ENCODE measurements at places on chromosomes 1 and 21.

- no peak for DNase-seq
Measured at GRCh38 chr1:27686223-27686990, 14.4 kb upstream of the IFI6 start.

- DNase-seq, result no peak
Measured at GRCh38 chr1:34125721-34126380, 39.2 kb downstream of the CSMD2 start.

GRCh38 chr1:218350035-218350525 is 4.9 kb downstream of the TGFB2 start:
- no peak for DNase-seq

DNA sequence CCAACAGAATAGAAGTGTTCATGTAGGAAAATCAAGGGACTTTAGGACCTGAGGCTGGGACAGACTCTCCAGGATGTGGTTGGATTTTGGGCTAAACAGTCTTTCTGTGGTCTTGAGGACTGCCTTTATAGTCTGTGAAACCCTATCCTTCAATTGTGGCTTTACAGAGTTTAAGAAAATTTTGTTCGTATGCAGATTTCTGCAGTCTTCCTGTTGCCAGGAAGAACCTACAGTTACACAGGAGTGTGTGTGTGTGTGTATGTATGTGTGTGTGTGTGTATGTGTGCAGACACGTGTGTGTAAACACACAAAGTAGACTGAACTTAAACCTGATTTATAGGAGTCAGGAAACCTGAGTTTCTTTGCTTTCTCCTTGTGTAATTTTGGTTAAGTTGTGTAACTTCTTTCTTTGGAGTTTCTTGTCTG is 22.8 kb downstream of the NEK7 start:
- peak; percentile 54 for DNase-seq

- no peak for DNase-seq
Measured at GRCh38 chr1:2882966-2883696, 81.6 kb upstream of the TTC34 start.

DNA sequence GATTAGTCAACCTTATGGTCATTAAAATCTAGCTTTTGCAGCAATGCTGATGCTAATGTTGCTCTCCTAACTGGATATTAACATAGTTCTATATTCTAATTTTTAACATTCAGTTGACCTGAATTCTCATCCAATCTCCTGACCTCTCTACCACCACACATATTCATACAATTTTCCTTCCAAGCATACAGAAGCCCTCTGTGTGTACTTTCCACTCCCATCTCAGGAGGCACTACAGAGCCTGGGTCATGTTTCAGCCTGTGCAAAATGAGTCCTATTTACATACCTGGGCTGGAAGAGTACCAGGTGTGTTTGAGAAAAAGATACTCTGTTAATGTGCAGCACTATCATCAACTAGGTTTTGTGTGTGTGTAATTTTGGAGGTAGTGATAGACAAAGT is 486.3 kb downstream of the NEGR1 start:
- no peak for DNase-seq

DNA sequence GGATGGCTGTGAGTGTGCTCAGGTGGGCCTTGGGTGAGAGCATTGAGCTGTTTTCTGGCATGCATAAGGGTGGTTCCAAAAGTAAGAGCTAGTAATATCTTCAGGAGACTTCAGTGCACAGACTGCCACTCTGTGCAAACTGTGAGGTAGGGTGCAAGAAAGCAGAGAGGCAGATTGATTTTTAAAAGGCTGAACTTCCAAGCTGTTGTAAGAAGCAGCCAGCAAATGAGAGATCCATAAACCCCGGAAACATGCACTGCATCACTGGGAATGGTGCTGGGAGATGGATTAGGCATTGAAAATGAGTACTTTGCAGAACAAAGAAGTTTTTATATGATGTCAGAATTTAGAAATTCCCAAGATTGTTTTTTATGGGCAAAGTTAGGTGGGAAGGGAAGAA is 255.4 kb downstream of the TNR start:
- DNase-seq, result no peak

- DNase-seq, result no peak
Measured at GRCh38 chr1:19562847-19563246, 77.5 kb upstream of the CAPZB start.

- DNase-seq, result no peak
Measured at GRCh38 chr1:43293896-43294760, 6.7 kb upstream of the TIE1 start.

DNA sequence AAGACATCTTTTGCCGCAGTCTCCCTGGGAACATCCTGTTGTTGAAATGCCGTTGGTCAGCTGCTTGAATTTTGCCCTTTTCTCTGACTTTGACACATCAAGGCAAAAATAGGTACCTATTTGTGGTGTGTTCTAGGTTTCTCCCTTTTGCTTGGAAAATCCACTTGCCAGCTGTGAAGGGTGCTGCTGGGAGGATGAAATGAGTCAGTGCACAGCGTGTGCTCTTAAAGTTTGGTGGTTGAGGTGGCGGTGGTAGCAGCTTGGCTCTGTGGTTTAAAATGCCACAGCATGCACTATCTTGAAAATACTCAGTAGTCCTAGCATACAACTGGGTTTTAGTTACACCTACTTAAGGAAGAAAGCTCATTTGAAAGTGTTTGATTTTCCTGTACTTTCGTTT is 183.8 kb downstream of the DHRS3 start:
- DNase-seq, result no peak

- DNase-seq, result no peak
Measured at GRCh38 chr1:10104834-10105233, 72.1 kb downstream of the UBE4B start.

DNA sequence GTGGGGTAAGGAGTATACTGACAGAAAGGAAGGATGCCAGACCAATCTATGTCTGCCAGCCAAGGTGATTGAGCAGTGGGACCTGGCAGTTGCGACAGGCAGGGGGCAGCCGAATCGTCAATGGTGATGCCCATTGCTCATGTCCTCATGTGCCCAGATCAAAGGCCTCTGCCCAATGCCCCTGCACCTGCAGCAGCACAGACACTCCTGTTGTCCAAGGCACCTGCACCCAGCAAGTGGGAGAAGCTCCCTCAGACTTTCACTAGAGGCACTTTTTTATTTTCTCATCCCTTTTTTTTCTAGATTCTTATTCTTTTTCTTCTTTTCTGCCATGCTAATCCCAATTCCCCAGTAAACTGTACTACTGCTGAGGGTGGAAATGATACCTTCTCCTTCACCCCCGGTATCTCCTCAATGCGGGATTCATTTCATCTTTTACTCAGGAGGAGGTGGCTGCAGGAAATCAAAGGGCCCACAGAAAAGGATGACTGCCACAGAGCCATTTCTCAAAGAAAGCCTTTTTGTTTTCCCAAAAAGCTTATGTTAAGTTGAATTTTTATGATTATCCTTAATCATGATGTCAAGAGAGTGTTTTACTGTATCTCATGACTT is 332.0 kb downstream of the PAPPA2 start:
- DNase-seq, result no peak

DNA sequence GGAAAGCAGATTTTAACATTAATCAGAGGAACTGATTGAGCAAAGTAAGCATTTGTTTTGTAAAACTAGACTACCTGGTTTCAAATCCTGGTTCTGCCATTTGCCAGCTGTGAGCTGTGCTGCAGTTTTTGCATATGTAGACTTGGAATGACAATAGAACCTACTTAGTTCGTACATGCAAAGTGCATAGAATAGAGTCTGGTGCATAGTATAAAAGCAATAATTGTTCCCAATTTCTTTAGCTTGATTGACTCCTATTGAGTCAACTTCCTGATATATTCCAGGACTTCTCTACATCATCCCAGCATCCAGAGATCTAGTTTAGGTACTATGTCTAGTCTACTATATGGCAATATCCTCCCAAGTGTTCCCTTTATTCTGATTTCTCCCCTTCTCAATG is 144.4 kb upstream of the FGGY start:
- DNase-seq, result no peak

DNA sequence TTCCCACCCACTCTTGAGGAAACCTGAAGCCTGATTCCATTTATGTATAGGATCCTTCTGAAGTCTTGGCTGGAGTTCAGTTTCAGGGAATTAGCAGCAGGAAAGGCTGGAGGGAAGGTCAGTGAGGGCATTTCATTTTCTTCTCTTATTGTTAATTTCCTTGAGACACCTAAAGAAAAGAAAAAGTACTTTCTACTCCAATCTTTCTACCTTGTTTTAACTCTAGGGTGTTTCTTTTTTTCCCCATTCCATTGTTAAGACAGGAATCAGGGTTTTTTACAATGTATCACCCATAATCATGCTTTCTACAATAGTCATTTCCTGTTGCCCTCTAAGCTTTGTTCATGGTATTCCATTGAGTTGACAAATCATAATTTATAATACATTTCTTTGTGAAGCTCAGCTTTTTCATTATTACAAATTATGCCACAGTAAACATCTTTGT is 27.4 kb downstream of the SNRPE start:
- no peak for DNase-seq

GRCh38 chr1:151547119-151547899 is 7.2 kb downstream of the TUFT1 start:
- DNase-seq, result no peak

GRCh38 chr21:46182548-46183336 is 1.5 kb downstream of the SPATC1L start:
- no peak for DNase-seq

- DNase-seq, result no peak
Measured at GRCh38 chr1:24558902-24559791, 3.3 kb downstream of the NCMAP start.

GRCh38 chr1:222167111-222167510 is 380.8 kb downstream of the HHIPL2 start:
- DNase-seq, result no peak

DNA sequence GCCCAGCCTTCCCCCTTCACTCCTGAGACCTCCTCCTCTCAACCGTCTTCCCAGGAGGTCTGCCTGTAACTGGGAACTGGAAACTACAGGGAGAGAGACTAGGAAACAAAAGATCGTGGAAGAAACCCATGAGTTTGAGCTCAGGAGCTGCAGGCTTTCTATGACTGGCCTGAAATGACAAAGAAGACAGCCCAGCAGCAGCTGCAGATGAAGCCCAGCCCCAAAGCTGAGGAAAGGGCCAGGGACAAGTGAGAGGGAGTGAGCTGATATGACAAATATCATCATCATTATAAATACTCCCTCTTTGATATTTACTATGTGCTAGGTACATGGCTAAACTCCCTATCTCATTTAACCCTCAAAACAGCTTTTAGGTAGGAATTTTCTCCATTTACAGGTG is 142.6 kb upstream of the CTTNBP2NL start:
- DNase-seq, result no peak

DNA sequence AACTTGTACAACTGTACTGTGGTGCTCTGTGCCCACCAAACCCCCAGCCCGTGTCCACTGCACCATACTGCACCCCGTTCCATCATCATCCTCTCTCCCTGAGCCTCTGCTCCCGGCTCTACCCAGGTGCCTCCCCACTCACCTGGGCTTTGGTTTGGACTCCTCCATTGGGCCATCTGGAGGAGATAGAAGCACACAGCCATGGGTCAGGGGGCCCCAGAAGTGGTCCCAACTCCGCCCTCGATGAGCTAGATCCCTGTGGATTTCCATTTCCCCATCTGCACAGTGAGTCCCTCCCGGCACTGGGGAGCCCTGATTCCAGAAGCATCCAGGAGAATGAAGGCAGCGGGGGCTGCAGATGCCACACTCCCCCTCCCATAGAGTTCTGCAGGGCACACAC is 10.8 kb downstream of the TNNT2 start:
- no peak for DNase-seq

- no peak for DNase-seq
Measured at GRCh38 chr21:15667010-15667409, 62.8 kb upstream of the USP25 start.

GRCh38 chr1:12625276-12625675 is 7.3 kb upstream of the DHRS3 start:
- DNase-seq, result no peak

GRCh38 chr1:200866116-200866515 is 6.7 kb upstream of the GPR25 start:
- no peak for DNase-seq

GRCh38 chr21:45267390-45267760 is 20.3 kb downstream of the POFUT2 start:
- DNase-seq, result no peak

DNA sequence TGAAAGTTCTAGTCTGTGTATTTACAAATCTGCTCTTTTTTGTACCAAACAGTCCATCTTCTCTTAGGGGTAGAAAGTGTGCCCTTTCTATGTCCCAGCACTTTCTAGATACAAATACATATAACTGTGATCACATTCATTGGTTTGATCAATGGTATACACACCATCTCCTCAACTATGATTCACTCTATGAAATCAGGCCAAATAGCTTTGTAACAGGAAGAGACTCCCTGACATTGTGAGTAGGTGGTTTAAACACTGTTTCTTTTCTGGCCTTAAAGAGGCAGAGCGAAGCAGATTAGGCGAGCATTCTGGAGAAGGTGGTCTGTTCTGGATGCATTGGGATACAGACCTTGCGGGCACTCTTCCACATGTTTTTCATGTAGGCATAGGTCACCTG is 39.3 kb upstream of the EXOSC10 start:
- no peak for DNase-seq

GRCh38 chr1:234921266-234922062 is 207.2 kb downstream of the TOMM20 start:
- no peak for DNase-seq

DNA sequence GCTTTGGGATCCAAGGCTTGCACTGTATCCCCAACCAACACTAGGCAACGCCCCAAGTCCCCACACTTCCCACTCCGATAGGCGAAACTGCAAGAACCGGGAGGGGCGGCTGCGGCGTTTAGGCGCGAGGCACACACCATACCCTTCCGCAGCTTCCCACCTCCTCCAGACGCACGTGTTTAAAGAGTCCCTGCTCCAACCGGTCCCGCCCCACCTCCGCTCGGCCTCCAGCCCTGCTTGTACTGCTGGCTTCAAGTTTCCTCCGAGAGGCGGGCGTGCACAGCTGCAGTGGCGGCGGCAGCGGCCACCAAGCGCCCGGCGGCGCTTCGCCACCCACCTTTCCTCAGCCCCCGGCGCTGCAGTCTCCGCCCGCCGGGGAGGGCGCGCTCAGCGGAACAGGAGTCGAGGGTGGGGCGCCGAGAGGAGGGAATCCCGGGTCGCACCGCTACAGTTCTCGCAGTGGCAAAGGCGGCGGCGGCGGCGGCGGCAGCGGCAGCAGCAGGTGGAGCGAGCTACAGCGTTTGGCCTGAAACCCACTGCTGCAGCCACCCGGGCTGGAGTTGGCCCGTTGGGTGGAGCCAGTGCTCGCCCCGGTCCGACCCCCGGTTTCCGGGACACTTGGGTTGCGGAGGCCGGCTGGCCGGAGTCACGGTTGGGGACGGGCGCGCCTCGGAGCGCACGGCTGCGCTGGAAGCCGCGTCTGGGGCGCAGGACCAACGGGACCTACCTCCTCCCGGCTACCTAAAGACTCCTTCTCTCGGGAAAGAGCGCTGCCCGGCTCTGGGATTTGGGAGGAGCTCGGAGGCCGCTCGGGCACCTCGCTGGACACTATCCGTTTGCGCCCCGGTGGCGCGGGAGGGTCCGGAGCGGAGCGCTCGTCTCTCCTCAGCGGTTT is at the start of gene CNIH3:
TSS of gene CNIH3 (plus strand) at position 457 of the 895 bp plus-strand sequence. CDS start 858 bp downstream, outside the sequence.
- DNase-seq, result no peak

- no peak for DNase-seq
Measured at GRCh38 chr1:223667484-223668182, 2.1 kb upstream of the CAPN8 start.
